Left lobe of liver (tissue), 2 donors: ENCODE measurements at places on chromosomes 5 and 9. TPM values are rescaled to one million over a fixed set of nuclear protein-coding genes. Genes with fewer than 3 reads are reported as not detected.

The PCDHGA9 gene
- total RNA-seq, result 0.65 TPM

The NME5 gene
- 0.20 TPM for total RNA-seq

The PCDHGA2 gene
- 1.1 TPM for total RNA-seq

The FREM1 gene
- 0.86 TPM for total RNA-seq
